CD8-positive, alpha-beta memory T cell (primary cell): ENCODE measurements at places on chromosomes 5 and 9. TPM values are rescaled to one million over a fixed set of nuclear protein-coding genes. Genes with fewer than 3 reads are reported as not detected.
A peak's percentile ranks its signal among the peaks of the same experiment; 100 is the strongest.

Gene RAD17
- 28.4 TPM for total RNA-seq

Gene PRUNE2
- 0.53 TPM for total RNA-seq

Gene BARHL1
- not detected for total RNA-seq

DNA sequence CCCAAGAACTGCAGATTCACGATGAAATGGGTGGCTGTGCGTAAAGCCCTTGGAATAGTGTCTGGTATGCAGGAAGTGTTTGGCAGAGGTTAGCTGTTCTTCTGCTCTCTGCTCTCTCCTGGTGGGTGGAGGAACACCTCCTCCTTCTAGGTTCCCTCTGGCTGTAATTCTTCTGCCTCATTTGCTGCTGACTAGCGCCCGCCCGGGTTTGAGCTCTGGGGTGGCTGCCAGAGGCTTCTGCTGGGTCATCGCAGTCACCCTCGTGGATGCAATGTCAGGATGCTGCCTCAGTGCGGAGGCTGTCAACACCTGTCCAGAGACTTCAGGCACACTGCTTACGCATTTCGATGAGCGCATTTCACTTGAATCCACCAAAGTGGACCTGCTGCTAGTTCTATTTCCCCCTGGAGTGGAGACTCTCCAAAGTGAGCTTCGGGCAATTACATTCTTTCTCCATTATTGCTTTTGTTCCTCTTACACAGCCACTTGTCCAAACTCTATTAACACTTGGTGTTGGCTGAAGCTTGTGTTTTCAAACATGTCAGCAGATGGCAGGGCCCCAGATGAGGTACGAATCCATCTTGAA is 11.7 kb downstream of the DOCK2 start:
- H3K36me3 ChIP-seq: peaks cover 3% of the 10 kb centered on the region
- no peak overlapping the region for H3K4me3 ChIP-seq
- H3K27ac ChIP-seq: no peak overlapping the region

- H3K36me3 ChIP-seq: no peaks in the 10 kb centered on the region
- no peak for DNase-seq
- H3K4me3 ChIP-seq: no peak overlapping the region
Measured at GRCh38 chr5:163759000-163759704, 253.7 kb downstream of the MAT2B start.

DNA sequence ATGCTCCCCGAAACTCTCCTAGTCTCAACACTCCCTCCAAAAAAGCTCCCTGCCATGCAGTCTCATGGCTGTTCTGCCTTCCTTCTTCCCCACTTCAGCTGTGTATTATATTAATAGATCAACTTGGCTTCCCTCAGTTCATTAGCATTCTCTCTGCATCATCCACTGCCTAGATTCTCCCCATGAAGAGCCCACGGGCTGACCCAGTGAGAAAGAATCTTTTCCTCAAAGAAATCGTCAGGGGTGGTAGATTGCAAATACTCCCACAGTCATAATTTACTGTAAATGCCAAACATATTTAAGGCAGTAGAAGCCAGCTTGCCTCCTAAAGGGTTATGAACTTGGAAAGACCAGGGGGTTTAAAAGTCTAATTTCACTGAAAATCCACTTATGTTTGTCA is 33.5 kb downstream of the GNA14 start:
- no peaks in the 10 kb centered on the region for H3K36me3 ChIP-seq
- no peak for DNase-seq
- H3K4me3 ChIP-seq: no peak overlapping the region
- no peaks in the 10 kb centered on the region for H3K27me3 ChIP-seq
- no peak overlapping the region for H3K27ac ChIP-seq

GRCh38 chr5:64784451-64785025 is 15.8 kb downstream of the CWC27 start:
- no peak overlapping the region for H3K4me3 ChIP-seq
- no peaks in the 10 kb centered on the region for H3K27me3 ChIP-seq
- peak; percentile 58 for DNase-seq

GRCh38 chr9:113934167-113934828 is 58.2 kb downstream of the ZNF618 start:
- H3K27me3 ChIP-seq: no peaks in the 10 kb centered on the region
- H3K27ac ChIP-seq: no peak overlapping the region
- no peaks in the 10 kb centered on the region for H3K36me3 ChIP-seq
- DNase-seq: no peak
- H3K4me3 ChIP-seq: no peak overlapping the region
